ENCODE measurements at places on chromosomes 12 and 14.

GRCh38 chr12:65539023-65539422 lies 260.5 kb downstream of the MSRB3 start:
- no peak for DNase-seq

- DNase-seq, result no peak
These were observed 72.6 kb downstream of the BBS10 start for GRCh38 chr12:76275511-76276093.

- DNase-seq, result no peak
These were observed 861 bp upstream of the MDGA2 start for GRCh38 chr14:47676315-47676617.

GRCh38 chr12:28099871-28100270 lies 90.4 kb upstream of the CCDC91 start:
- no peak for DNase-seq

DNA sequence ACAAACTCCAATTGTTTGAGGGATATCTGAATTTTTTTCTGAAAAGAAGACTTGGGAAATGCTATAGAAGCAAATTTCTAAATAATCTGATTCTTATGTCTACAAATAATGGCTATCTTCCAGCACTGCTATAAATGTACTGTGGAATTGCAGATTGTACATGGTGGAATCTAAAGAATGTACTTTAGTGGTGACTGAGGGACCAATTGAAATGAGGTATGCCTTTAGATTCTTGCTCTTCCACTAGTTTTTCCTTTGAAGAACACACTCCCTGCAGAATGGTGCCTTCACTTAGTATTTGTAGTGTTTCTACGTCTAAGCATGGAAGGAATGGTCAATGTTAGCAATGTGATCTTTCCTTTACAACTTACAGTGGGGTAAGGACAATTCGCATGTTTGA lies 11.7 kb upstream of the PRB4 start:
- DNase-seq, result no peak

DNA sequence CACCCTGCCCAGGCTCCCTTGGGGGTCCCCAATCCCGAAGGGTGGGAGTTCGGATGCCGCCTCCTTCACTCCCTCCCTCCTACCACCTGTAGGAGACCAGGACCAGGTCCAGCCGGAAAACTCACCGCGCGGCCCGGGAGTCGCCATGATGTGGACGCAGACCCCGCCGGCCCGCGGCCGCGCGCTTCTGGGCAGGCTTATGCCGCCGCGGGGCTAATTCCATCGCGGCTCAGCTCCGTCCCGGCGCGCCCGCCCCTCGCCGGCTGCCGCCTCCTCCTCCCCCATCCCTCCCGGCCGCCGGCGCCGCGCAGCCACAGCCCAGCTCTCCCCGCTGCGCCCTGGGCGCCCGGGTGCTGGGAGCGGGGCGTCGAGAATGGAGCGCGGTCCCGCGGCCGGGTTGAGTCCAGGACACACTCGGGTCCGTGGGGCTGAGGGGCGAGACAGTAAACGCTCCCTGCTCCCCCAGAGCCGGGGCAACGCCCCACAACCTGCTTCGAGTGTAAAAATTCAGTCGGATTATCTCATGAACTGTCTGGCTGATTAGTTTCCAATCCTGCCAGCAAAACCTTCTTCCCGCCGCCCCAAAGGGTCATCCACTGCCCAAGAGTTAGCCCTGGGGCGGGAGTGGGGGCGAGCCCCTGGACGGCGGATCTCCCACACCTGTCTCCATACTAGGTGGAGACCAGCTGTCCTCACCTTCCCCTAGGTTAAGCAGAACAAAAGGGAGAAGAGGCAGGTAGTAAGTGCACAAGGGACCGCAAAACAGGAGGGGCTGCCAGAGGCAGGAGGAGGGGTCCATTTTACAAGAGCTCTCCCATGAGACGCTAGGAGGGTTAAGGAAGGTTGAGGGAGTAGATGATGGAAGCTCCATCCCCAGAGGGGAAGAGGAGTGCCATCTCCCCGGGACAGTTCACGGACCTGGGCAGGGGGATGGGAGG lies at the start of gene ANO2:
Gene ANO2, minus strand, starts transcription at position 189 of the 938 bp plus-strand sequence. Its CDS starts 42 bp downstream, at position 147.
- DNase-seq, result no peak

GRCh38 chr12:39685854-39686657 lies 66.5 kb upstream of the ABCD2 start:
- DNase-seq, result peak; percentile 10

DNA sequence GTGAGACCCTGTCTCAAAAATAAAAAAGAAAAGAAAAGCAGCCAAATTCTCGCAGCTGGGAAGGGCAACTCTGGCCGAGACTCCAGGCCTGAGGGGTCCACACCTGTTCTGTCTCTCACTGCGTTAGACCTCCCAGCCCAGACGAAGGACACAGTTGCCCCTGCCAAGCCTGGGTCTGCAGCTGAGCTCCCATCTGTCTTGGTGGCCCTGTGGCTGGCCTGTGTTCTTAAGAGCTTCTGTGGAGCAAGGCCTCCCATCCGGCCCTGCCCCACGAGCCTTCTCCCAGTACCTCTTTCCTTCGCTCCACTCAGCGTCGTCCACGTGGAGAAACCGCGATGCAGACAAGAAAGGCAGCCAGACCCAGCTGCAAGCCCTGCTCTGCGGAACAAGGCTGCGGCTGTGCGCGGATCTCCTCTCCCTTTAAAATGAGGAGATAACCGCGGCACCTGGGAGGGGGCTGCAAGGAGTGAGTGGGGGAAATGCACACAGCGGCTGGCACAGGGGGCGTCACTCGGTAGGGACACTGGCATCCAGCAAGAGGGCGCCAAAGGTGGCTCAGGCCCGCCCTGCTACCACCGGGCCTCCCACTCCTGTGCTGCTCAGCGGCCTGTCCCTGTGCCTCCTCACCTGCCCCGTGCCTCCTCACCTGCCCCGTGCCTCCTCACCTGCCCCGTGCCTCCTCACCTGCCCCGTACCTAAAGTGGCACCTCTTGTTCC lies 42.4 kb downstream of the LRRC74A start:
- no peak for DNase-seq

- DNase-seq, result no peak
These were observed 7.6 kb downstream of the CDCA4 start for GRCh38 chr14:105013150-105013785.

DNA sequence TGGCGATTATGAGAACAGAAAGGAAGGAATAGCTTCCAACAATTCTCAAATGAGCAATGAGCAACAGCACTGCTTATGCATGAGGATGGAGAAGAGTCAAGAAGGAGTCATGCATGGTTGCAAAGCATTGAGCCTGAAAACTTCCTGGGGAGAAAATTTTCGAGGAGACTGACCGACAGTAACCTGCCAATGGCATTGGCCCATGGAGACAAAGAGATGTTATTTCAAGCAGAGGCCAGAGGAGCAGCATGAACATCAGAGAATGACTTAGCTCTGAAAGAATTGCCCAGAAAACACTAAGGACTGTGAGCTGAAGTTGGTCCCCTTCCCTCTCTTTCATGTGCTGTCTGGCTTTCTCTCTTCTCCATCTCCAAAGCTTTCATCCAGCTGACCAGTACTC lies 343.4 kb downstream of the ADAMTS20 start:
- DNase-seq, result no peak

DNA sequence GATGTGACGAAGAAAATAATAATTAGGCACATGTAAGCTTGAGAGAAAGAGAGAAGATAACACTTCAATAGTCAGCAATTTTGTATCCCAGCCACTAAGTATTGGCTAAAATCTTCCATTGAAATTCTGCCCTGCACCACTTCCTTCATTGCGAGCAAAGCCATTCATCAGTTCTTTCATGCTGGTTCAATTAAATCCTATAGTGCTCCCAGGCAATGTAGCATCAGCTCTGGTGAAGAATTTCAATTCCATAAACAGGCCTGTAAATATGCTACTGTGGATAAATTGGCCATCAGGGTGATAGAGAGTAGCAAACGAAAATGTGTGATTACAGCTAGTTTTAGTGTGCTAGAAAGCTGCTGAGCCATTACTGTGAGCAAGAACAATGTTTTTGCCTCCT lies 24.7 kb downstream of the RPL10L start:
- DNase-seq, result no peak

DNA sequence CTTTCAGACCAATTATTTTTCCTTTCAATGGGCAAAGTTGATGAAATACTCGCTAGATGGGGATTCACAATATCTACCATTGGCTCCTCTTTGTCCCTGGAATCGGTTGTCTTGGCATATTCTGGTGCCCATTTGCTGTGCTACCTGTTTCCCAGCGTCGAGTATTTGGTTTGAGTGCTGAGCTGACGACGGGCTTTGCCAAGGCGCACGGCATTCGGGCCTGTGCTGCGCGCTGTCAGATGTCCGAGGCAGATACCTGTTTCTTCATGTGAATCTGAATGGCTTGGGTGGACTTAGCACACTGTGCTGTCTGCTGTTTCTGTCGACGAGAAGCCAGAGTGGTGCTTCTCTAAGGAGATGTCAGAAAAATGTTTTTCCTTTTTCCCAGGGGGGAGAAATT lies 80.9 kb downstream of the TESC start:
- no peak for DNase-seq

- no peak for DNase-seq
These were observed 53.1 kb downstream of the RNF34 start for GRCh38 chr12:121452985-121453360.

- no peak for DNase-seq
These were observed 347.7 kb upstream of the FLRT2 start for GRCh38 chr14:85182282-85182681.

- no peak for DNase-seq
These were observed 63.7 kb upstream of the RASSF8 start for GRCh38 chr12:25894759-25895158.
